Brain microvascular endothelial cell (primary cell): ENCODE measurements at places on chromosomes 4 and X.

- no peak for DNase-seq
Measured at GRCh38 chr4:11138964-11139363, 289.7 kb downstream of the HS3ST1 start.

DNA sequence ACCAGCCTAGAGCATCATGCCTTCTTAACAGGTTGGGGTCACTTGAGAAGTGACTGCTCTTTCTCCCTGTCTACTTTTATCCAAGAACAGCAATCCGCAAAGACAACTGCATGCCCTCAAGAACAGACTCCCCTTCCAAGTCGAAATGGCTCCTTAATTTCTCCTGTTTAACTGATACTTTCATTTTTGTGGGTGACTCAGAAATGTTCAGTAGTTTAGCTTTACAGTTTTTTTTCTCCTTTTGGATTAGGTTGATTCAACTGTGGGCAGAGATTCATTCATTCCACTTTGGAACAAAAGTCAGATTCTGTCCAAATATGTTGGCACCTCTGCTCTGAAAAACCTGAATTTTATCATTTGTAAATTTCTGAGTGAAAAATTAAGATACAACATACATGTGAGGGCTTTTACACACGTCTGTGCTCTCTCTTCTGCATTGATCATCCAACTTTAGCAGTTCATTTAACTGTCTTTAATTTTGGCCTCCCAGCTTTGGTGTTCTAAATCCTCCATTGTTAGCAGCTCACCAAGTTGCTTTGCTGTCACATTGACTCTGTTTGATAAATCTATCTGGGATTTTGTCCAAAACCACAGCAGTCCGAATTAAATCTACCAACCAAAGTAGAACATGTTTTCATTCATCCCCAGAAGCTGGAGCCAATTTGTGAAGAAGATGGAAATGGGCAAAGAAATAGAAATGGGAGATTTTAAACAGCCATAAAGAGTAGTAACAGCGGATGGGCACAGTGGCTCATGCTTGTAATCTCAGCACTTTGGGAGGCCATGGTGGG lies 50.0 kb downstream of the HOPX start:
- no peak for DNase-seq

- no peak for DNase-seq
Measured at GRCh38 chr4:107654694-107655093, 65.3 kb downstream of the PAPSS1 start.

DNA sequence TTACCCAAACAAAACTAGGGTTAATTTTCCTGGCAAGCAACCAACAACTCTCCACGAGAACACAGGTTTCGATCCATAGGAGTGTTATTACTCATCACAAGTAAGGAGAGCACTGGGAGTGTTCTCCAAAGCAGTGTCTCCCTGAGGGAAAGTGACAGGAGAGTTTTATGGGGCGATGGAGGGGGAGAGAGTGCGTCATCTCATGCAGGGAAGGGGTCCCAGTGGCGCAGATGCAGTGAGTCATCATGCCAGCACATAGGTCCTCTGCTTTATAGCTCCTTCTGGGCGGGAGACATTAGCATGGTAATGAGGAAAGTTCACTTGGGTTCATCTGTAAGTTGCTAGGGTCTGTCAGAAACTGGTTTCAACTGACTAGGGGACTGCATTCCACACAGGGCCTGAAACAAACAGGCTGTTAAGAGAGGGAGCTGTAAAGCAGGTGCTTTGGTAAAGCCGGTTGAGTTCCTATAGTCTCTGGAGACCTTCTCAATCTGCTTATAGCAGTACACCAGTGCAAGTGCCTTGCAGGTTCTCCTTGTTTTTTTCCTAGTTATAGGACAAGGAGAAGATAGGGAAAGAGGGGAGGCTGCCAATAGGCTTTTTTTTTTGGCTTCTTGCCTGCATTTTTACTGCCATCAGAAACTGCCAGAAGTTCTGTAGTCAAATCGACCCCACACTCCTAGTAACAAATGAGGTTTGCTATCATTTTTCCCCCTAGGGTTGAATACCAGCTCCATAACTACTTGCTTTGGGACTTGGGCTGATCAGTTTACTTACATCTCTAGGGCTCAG lies 12.8 kb upstream of the BOD1L1 start:
- DNase-seq = peak; percentile 49

- no peak for DNase-seq
Measured at GRCh38 chr4:152351080-152351479, 184.8 kb downstream of the FBXW7 start.

DNA sequence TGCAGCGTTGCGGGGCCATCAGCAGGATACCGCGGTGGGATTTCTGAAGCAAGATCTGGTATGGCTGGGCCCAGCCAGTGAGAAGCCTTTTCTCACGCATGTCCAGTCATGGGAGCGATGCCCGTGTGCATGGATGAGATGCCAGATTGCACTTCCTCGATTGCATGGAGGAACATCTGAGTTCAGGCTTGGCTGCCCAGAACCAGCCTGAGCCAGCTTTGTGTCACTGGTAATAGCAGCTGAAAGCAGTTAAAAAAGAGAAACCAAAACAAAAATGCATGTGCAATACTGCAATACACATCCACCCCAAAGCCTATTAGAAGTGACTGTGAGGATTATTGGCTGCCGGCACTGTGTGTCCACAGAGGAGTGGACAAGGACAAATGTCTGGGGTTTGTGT lies 59.3 kb downstream of the PSAPL1 start:
- DNase-seq = no peak

- no peak for DNase-seq
Measured at GRCh38 chr4:183635741-183636140, 23.2 kb downstream of the RWDD4 start.

DNA sequence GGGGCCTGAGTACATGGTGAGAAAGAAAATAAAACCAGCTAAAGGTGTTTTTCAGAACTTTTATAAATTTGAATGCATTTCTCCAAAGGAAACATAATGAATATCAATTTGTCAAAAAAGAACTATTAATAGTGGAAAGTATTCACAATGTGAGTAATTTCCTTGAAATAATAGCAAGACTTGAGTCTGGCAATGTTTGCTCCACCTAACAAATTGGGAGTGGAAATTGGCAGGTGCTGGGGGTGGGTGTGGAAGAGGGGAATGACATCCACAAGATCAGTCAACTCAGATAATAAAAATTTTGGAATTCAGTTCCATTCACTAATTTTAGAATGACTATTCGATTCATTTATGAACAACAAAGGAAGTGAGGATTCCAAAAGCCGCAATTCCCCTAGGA lies 884.8 kb upstream of the SLIT2 start:
- no peak for DNase-seq

GRCh38 chrX:24703185-24703494 lies 9.4 kb downstream of the POLA1 start:
- no peak for DNase-seq

GRCh38 chr4:153318696-153319320 lies 25.7 kb upstream of the MND1 start:
- peak; percentile 35 for DNase-seq

DNA sequence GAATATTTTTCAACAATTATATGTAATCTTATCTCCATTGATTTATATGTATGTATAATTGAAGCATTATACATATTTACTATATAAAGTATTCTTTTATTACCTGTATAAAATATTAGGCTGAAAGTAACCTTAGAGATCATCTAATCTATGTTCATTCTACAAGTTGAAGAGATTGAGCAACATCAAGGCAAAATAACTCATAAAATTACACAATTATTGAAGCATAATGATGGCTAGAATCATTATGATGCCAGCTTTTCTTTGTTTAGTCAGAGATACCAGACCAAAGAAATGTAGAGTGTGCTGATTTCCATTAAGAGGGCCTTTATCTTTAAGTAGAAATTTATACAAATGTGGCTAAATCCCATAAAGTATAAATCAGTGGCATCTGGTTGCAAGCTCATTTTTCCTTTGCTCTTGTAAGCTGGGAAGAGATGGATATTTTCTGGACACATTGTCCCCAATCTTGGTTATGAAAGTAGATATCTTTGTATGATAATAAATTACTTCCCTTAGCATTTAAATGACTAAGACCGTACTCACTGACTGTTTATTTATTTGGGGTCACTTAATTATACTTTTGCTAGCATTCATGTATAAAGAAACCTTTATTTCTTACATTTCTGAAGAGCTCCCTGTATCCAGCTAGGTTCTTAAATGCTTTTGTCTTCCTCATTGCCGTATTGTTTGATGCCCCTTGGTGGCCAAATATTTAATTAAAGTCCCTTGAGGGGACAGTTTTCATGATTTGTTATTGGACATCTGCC lies 339.8 kb downstream of the PCDH7 start:
- no peak for DNase-seq

DNA sequence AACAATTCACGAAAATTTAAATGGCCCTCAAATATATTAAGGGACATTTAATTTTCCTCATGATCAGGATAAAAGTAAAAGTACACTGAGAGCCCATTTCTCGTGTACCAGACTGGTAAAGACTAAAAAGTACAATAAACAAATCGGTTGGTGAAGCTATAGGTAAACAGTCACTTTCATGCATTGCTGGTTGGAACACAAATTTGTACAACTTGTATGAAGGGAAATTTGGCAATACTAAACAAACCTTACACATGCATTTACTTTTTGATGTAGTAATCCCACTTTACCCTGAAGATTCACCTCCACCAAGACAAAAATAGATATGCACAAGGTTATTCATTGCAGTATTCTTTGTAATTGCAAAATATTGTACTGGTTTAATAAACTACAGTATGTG lies 31.4 kb upstream of the MBNL3 start:
- DNase-seq = no peak

- no peak for DNase-seq
Measured at GRCh38 chr4:115293093-115293462, 179.7 kb upstream of the NDST4 start.

DNA sequence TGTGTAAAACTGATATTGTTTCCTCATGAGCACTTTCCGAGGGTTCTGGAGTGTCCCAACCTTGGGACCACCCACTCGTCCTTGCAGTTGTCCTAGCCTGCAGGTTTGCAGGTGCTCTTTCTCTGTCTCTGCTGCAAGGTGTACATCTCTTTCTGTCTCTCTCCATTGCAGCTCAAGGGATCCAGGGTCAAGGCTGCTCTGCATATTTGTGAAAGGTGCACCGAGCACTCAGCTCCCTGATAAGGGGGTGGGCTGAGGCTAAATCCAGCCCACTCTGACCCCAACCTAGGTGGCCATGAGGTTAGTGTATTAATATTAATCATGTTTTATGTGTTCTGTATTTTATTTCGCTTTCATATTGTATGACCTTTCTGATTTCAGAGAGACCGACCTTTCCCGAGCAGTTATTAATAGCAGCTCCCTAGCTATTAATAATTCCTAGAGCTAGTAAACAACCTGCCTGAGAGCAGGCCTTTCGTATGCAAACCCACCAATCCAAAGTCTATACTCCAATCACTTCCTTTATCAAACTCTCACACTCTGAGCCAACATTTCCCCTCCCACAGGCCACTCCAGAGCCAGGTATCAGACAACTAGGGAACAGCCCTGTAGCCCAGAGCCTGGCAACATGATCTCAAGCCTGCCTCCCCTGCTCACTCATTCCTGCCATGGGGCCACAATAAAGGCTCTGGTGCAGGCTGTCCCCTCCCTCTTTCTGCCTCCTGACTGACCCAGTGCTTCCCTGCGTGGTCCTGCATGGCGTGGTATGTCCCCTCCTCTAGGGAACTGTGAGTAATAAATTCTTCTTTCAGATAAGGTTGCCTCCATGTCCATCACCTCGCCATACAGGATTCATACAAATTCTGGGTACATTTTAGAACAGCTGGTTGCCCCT lies 73.9 kb downstream of the SLC2A9 start:
- no peak for DNase-seq

DNA sequence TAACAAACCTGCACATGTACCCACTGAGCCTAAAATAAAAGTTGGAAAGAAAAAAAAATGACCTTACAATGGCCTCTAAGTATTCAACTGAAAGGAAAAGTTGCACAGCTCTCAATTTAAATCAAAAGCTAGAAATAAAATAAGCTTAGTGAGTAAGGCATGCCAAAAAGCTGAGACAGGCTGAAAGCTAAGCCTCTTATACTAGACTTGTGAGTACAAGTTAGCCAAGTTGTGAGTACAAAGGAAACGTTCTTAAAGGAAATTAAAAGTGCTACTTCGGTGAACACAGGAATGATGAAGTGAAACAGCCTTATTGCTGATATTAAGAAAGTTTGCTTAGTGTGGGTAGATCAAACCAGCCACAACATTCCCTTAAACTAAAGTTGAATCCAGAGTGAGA lies 707.9 kb upstream of the PITX2 start:
- no peak for DNase-seq
